ENCODE measurements at places on chromosomes 6 and 20.

- no peak for DNase-seq
Measured at GRCh38 chr6:46347669-46348068, 143.6 kb downstream of the RCAN2 start.

DNA sequence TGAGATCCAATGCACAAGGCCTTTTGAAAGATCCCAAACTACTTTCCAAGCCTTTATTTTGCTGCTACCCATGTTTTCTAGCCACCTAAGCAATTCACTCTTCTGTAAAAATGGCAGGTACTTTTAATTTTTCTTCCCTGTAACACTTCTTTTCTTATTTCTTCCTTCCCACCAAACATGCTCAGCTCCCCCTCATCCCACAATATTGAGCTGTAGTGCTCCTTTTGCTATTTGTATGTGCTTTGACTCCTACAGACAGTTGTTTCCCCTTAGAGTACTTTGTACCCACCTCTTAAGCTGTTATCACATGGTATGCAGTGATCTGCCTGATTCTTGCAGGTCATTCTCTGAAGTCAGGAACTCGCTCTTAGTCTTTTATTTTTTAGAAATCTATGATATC lies 49.3 kb downstream of the QKI start:
- no peak for DNase-seq

DNA sequence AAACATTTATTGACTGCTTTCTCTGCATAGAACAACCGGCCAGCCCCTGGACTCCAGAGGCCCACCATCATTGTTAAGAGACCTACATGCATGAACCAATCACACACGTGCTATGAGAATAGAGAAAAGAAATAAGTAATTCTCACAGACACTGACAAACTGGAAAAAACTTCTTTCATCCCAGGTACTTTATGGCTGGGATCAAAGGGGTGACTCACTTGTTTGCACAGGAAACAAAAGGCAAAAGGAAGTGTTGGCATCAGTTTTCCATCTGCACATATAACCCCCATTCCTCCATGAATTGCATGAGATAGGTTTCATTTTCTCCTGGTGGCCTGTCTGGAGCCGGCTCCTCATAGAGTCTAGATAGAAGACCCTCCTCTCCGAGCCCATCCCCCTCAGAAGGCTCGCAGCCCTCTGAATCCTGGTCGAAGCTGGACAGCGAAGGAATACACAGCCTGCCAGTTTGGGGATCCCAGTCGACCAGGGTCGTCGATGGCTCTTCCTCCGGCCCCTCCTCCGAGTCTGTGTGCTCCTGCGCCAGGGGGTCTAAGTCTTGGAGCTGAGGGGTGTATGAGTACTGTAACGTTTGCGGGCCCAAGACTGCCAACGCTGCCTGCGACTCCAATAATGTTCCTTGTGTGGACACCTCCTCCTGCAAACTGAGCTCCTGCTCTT lies 43.3 kb downstream of the IL20RA start:
- no peak for DNase-seq

DNA sequence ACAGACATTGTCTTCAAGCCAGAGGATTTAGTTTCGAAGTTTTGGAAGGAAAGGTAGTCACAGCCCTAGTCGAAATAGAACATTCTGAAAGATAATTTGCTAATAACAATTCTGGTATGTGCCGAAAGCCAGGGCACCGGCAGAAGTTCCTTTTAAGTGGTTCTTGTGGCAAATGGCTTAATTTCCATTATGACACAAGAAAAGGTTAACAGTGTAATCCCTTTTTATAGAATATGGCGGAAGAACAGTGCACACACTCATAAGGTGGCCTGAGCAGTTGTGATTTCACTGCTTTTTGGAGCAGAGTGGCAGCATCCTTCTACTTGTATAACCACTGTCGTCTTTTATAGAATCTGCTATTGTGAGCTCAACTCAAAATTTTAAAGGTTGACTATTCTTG lies 152.4 kb downstream of the SASH1 start:
- no peak for DNase-seq

DNA sequence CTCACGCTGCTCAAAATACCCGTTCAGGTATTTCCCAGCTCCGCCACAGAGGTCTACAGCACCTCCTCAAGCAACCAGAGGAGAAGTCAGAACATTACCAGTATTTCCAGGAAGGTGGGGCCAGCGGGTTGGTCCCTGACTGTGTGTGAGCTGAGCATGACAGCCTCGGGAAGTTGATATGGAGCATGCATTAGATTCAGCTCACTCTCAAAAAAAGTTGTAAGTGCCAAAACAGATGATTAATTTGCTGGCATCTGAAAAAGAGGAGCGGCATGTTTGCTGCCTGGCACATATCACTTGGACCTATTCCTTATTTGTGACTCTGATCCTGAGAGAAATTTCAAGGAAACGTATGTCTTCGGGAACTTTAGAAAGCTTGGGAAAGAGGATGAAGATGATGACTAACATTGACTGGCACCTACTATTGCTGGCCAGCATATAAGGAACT lies 32.3 kb downstream of the ELOVL2 start:
- DNase-seq, result no peak

All from cerebellar cortex (tissue), 1 donor.